Mucosa of gallbladder (tissue), 1 donor: ENCODE measurements at places on chromosomes 5 and 9. TPM values are rescaled to one million over a fixed set of nuclear protein-coding genes. Genes with fewer than 3 reads are reported as not detected.

Gene PALM2AKAP2
- total RNA-seq: 10.1 TPM

Gene TEX48
- total RNA-seq: not detected

GRCh38 chr9:95224376-95225019, 93.0 kb downstream of the FANCC start:
- DNase-seq: no peak

DNA sequence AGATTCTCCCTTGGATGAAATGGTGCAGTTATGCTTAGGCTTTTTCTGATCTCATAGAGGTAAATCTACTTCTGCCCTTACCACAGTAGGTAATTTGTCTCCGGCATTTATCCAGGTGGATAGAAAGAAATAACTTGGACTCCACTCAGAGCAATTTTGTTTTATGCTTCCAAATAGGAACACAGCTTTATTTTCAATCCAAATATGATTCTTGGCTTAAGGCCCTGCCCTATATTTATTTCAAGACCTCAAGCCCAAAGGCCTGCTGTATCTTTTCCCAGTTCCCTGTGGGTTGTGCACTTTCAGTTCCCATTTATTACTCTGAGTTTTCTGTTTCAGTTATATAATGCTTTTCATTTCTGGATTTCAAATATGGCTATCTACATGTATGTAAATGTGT, 274.2 kb upstream of the SMC2 start:
- DNase-seq: no peak

DNA sequence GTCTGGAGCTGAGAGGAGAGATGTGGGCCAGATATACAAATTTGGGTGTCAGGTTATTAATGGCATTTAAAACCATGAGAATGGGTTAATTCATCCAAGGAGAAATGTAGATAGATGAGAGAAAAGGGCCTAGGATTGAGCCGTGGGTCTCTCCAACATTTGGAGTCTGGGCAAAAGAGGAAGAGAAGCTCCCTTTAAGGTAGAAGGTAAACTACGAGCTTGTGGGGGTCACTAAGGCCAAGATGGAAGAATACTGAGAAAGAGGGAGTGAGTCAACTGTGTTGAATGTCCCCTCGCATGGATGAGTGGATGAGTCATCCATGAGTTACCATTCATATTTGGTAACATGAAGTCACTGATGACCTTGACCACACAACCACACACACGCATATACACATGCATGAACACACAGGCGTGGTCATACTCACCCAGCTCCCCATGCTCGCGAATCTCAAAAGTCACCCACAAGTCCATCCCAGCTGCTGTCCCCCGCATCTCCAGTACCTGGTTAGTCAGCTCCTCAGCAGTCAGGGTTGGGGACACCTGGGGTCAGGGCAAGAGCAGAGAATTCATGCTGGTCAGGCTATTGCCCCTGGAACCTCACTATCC, 6.8 kb upstream of the FCHSD1 start:
- no peak for DNase-seq

- no peak for DNase-seq
These were observed 7.0 kb upstream of the FBXO4 start for GRCh38 chr5:41918105-41918504.

- no peak for DNase-seq
These were observed 876.4 kb downstream of the NR2F1-AS1 start for GRCh38 chr5:92704590-92704989.

GRCh38 chr9:132150256-132150655, 11.6 kb upstream of the NTNG2 start:
- DNase-seq: no peak

GRCh38 chr5:42586625-42587024, 163.4 kb downstream of the GHR start:
- no peak for DNase-seq

DNA sequence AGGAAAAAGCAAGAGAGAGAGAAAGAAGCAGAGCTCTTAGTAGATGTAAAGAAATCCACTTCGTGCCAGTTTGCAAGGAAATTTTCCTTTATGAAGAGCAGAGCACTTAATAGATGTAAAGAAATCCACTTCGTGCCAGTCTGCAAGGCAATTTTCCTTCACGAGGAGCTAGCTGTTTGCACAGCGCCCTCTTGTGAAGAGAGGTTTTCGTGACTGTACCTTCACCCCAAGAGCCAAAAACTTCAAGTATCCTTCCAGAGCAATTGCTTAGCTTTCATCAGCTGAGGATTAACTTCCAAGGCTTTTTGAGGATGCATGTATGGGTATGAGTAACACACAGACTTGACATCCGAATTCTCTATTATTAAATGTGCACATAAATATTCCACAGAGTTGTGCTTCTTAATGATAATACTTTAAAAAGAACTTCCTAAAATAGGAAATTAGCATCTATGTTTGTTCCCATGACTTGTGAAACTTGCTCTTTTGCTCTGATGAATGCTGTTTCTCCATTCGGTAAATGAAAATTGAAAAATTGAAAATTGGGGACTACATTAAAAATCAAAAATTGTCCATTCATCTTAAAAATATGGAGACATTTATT, 525.6 kb downstream of the PDE4D start:
- DNase-seq: peak; percentile 55

GRCh38 chr5:168740811-168741213, 161.6 kb upstream of the PANK3 start:
- DNase-seq: no peak

DNA sequence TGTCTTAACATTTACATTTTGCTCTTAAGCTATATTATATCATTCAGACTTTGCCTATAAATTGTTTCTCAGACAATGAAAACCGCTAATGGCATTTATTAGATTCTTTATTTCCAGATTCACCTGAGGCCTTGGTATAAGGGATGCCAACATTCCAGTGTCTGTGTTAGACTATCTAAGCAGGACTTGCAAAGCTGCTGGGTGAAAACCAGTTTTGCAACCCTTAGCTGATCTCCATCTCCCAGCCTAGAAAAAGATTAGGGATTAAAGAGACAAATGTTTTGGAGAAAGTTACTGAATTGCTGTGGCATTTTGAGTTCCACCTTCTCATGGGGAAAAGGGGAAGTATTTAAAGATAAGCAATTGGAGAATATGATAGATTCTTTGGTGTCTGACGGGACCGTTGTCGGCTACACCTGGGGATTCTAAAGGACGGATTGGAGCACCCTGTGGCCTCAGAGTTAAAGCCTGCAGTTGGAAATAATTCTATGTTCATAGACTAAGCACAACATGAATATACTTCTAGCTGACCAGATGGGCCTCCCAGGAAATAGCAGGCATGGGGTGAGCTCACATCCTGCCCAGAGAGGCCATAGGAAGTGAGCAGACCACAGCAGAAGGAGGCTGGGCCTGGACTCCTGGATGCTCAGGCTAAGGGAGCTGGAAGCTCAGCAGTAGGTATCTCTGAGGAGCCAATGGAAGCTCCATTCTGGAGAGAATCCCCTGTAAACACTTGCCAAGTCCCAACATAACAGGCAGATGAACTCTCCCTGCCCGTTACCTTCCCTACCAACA, 21.8 kb downstream of the ENTREP1 start:
- no peak for DNase-seq

DNA sequence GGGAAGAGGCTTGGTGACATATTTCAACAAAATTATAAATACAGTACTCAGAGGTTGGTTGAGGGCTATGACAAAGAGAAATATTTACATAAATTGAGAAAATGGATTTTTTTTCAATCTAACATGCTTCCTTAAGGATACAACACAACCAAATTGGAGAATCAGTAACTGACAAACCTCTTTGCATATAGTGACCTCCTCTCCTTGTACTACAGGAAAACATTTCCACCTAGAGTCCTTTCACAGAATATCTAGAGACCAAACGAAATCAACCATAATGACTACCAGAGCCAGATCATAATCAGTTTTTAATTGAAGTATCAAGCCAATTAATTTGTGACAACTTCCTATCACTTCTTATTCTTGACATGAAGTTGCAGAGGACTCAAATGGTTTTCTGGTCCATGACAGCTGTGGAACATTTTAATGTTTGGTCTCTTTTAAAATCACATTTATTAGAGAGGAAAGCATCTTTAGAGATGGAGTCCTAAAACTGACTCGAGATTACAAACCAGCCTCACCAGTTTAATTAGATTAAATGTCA, 1636.5 kb upstream of the C9orf72 start:
- no peak for DNase-seq

GRCh38 chr5:145830594-145830993, 4.5 kb downstream of the PRELID2 start:
- DNase-seq: no peak
